ENCODE measurements at places on chromosomes 11 and 22.

DNA sequence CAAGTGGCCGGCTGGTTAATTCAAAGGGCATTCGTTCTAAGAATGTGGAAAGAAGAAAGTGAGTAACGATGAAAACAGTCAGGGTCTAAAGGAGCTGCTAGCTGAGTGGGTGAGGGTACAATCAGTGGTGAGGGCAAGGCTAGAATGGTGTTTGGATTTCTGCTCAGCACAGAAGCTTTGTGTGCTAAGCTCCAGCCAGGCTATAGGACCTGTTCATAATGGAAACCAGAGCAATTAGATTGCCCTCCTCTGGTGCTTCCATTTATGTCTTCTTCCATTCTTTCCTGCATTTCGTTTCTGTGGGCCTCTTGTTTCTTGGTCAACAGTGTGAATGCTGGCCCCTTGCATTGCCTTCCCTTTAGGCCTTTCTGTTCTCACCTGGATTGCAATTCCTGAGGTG, 572.9 kb upstream of the CHORDC1 start:
- no peak for DNase-seq

DNA sequence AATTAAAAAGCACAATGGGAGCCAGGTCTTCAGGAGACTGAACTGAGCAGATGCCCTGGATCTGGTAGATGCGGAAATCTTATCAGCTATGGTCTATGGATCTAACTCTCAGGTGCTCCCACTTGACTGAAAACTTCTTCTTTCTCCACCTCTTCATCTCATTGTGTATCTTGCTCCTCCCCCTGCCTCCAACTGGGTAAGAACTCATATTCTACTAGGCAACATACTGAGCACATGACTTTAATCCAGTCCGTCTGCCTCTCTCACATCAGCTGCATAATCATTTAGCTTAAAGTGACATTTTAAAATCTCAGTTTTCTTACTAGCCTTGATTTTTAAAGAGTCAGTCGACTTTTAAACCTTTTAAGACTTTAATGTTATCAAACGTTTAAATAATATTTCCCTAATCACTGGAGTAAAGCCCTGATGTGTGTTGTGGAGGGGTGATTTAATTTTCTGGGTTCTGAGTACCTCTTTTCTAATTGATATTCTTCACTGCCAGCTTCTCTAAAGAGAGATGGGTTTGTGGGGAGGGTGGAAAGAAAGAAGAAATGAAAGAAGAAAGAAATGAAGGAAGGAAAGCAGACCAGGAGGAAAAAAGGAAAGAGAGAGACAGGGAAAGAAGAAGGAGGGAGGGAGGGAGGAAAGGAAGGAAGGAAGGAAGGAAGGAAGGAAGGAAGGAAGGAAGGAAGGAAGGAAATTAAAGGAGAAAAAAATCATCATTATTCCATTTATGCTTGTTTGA, 592.8 kb upstream of the ARHGAP42 start:
- DNase-seq, result no peak

DNA sequence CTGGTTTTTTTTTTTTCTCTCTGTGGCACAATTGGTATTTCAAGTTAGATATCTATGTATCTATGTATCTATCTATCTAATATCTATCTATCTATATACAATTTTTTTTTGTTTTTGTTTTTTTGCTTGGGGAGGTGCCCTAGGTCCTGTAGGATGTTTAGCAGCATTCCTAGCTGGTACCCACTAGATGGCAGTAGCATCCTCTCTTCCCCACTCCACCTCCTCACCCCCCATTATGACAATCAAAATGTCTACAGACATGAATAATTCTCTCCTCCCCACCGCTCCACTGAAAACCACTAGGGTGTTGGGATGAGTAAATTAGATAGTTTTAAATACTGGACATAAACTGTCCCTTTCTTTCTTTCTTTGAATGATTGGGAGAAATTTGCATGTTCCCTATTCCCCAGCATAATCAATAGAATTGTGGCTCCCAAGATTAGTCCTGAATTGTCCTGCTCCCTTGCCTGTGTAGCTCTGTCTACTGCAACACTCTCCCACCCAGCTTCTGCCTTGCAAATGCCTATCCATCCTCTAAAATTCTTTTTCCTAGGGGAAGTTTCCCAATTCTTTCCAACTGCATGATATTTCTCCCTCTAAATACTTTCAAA, 1152.4 kb downstream of the LRRC4C start:
- peak; percentile 58 for DNase-seq

DNA sequence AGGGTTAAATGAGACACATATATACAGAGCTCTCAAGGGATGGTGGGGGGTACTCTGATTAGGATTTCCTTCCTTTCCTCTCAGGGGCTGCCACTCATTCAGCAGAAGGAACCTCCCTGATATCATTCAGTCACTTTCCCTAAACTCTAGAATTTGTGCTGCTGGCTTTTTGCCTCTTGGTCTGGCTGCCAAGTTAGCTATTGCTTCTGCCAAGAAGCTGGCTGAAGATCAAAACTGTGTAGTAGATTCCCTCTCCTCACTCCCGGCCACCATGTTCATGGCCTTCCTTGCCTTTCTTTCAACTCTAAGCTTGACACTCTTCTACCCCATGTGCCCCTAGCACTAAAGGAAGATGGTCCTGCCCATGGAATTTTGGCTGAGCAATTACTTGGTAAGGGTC, 18.7 kb downstream of the SLC6A5 start:
- DNase-seq, result no peak

DNA sequence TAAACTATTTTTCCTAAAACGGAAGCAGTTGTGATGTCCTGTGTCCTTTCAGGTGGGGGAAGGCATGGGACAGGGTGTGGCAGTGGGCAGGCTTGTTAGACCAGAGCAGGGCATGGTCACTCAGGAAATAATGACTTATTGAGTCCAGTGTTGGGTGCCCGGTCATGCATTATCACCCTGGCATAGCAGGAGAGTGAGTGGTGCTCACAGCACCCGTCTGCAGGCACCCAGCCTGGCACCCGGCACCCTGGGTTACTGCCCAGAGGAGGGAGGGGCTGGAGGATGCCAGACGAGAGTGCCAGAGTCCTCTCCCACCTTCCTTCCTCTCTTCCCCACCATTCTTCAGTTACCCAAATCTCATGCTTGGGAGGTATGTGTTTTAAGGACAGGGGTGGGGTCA, 59.1 kb downstream of the ST3GAL4 start:
- no peak for DNase-seq

DNA sequence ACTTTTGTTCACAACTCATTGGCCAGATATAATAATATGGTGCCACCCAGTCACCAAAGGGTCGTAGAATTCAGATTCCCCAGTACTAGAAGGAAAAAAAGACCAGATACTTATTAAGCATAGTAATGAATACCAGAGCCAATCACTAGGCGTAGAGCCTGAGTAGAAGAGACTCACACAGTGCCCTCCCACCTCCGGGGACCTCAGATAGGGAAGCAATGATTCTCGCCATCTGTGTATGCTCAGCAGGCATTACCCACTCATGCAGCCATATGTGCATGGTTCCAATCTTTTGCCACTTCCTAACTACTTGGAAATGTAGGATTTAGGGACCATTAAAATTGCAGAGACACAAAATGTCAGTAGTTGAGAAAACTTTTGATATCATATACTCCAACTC, 85.3 kb downstream of the C11orf87 start:
- DNase-seq, result no peak

DNA sequence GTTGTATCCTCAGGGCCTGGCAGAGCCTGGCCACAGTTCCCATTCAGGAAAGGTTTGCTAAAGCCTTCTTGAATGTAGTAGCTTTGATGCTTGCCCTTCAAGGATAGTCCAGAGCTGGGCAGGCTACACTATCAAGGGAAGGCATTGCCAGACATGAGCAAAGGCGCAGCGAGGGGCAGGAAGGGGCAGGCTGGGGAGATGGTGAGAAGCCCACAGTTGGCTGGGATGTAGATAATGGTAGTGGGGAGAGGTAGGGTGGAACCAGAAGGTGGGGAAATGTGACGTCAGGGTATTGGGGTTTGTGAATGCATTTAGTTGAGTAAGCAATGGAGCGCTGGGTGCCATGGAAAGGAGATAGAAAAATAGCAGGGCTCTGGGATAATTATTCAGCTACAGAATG, 28.6 kb downstream of the LRRC32 start:
- no peak for DNase-seq

- DNase-seq, result no peak
Observed at GRCh38 chr11:63535734-63536133, 874 bp upstream of the PLAAT4 start.

GRCh38 chr11:27234043-27234668, 128.9 kb downstream of the CCDC34 start:
- peak; percentile 71 for DNase-seq

- no peak for DNase-seq
Observed at GRCh38 chr22:42515896-42516295, 3.7 kb downstream of the RRP7A start.

- DNase-seq, result no peak
Observed at GRCh38 chr11:34493468-34493867, 20.1 kb downstream of the ELF5 start.

DNA sequence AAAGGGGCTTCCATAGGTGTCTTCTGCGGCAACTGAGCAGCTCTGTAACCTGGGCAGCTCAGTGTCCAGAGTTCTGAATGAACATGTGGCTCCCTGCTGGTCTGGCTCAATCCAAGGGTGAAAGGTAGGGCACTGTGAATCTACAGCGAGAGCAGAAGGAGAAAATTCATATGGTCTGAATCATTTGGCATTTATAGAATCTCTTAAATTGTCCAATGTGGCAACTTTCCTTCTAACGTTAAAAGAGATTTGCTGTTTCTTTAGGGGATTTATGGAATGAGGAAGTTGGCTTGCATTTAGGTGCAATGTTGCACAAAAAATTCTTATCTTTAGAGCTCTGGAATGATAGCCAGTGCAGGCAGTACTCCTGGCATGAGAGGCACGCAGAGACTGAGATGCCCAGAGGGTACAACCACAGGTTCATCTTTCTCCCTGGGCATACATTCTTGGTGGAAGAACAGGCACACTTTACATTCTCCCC, 17.0 kb downstream of the ATXN10 start:
- no peak for DNase-seq

- no peak for DNase-seq
Observed at GRCh38 chr11:85316967-85317366, 310.2 kb downstream of the DLG2 start.

DNA sequence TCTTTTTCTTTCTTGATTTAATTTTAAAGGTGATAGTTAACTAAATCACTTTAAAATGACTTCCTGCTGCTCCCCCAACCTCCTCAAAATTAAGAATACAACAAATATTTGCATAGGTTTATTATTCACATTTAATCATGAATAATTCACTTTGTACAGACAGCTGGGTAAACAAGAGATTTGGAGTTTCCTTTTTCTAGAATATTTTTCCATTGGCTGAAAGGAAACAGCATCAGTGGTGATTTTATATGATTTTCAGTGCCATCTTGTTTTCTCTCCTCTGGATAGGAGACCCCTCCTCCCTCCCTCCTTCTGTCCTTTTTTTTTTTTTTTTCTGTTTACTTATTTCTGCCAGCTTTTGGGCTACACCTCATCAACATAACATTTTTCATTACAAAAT, 60.5 kb downstream of the LIF start:
- DNase-seq, result no peak

DNA sequence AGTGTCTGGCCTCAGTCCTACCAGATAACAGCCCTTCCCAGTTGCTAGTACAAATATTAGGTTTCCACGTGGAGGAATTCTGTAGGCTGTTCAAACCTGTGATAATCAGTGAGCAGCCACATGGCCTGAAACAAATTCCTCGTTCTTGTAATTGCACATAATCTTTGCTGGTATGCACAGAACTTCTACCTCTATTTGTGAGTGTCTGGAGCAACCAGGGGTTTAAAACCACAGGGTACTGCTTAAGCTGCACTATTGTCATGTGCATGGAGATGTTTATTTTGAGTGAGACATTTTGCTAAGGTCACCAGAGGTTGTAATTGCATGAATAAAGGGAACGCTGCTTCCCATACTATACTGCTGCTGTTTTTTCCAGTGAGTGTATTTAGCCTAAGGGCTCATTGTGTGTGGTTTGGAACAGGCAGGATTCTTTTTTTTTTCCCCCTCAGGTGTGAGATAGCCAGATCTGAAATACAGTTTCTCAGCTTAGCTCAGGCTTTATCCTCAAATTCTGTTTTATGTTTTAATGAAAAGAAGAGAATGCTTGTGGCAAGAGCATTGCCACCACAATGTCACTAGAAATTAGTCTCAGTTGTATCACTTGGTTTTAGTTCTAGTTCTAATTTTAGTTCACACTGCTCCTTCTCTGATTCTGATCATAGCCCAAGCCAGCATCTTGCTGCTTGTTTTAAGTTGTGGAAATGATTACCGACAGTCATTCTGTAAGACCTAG, 60.5 kb downstream of the CYB5R2 start:
- no peak for DNase-seq

GRCh38 chr11:15189189-15189588, 74.5 kb downstream of the INSC start:
- no peak for DNase-seq

- no peak for DNase-seq
Observed at GRCh38 chr11:112115386-112115785, 28.7 kb downstream of the SDHD start.

DNA sequence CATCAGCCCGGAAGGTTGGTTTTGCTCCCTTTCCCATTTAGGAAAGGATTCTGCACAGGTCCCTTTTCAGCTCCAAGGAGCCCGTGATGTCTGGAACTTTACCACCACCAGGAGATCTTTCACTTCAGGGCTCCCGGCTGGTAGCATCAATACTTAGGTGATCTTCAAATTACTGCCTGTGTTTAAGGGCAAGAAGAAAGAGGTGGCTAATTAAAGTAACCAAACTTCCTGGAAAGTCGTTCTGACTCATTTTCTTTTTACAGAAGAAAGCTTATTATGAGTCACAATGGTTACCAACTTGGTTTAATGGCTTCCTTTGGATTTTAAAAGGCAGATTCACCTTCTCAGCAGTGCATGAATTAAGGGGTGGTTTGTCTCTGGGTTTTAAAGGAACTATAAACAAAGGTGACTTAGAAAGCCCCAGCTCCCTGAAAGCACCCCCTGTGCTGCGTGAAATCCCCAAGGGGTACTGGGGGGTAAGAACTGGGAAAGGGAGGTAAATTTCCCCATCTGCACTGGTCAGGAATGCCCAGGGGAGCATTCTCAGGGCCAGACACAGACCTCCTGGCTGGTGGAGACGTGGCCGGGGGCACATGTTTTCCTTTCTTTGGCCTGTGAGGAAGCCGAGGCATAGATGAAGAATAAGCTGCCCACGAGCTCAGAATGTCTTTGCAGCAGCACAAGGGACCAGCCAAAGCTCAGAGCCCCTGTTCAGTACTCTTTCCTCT, 8.8 kb downstream of the POU2F3 start:
- no peak for DNase-seq

DNA sequence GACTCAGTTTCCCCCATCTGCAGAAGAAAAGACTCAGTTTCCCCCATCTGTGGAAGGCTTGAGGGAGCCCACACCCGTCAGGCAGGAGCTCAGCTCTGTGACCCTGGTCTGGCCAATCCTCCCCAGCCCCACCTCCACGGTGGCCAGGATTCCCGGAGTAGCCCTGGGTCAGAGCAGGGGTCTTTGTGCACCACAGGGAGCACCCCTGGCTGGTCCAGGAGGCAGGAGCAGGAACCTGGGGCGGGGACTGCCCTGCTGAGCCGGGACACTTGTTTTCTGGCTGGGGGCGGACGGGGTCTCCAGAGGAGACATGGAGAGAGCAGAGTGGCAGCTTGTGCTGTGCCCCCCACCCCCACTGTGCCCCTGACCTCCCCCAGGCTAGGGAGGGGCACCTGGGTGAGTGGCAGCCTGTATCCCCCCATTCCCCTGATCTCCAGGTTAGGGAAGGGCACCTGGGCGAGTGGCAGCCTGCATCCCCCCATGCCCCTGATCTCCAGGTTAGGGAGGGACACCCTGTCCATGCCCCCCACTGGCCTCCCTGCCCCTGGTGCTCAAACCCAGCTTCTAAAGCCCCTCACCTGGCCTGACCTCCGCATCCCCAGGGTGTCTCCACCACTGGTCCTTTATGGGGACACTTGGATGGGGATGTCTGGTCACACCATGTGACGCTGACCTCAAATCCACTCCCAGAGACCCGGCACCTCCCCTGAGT, 18.8 kb downstream of the IL17REL start:
- no peak for DNase-seq

Data from NCI-H460 (cell line).